ENCODE measurements at places on chromosomes 2 and 18. TPM values are rescaled to one million over a fixed set of nuclear protein-coding genes. Genes with fewer than 3 reads are reported as not detected.

DNA sequence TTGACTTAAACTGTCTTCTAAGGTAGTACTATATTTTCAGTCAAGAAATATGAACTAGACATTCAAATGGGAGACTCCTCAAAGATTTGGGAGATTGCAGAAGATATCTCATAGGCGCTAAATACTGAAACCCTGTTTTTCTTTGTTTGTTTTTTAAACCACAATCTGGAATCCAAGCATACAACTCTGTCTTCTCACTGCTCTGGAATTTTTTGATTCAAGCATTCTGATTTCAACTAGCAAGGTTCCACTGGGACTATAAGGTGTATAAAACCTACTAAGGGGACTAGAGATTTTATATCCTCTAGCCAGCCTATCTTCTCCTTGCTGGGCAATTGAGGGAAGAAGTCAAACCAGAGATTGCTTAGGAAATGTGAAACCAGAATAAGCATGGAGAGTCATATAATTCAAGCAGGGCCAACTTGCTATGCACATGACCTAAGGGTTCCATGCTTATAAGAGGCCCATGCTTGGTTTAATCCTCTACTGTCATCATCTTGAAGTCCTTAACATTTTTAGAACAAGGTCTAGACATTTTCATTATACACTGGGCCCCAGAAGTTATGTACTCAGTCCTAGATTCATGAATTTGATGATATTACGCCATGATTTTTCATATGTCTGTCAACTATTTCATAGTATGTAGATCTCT is 405.5 kb downstream of the PARD3B start:
- DNase-seq = no peak

DNA sequence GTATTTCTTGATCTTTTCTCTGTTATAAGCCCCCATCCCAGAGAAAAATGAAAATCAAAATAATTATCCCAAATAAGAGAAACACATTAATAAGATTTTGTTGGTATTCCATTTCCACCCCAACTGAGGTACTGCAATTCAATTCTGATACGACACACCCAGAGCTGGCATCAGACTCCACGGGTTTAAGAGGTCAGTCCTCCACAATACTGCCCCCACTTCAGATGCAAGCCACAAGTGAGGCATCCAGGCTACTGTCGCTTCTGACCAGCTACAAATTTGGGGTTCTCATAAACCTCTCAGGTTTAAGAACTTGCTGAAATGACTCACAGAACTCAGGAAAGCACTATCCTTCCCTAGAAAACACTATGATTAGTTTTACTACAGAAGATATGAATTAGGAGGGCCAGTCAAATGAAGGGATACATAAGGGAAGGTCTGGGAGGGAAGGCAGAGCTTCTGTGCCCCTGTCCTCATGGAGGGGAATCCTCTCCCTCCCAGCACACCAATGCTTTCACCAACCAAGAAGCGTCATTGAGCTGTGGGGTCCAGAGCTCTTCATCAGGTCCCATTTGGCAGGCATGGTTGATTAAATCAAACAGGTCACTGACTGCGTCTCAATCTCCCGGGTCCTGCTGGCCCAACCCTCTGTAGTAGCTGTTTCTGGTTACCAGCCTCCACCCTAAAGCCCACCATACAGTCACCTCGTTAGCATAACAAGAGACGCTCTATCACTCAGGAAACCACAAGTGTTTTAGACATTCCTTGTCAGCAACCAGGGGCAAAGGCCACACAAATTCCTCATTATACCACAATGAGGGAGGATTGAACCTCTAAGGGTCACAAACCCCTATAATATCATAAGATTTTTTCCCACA is 46.2 kb downstream of the IWS1 start:
- no peak for DNase-seq

- no peak for DNase-seq
These were observed 467.5 kb downstream of the FBXO15 start for GRCh38 chr18:73679941-73680712.

Gene PDCD1
- total RNA-seq = 22.5 TPM

Gene INHBB
- total RNA-seq = not detected

DNA sequence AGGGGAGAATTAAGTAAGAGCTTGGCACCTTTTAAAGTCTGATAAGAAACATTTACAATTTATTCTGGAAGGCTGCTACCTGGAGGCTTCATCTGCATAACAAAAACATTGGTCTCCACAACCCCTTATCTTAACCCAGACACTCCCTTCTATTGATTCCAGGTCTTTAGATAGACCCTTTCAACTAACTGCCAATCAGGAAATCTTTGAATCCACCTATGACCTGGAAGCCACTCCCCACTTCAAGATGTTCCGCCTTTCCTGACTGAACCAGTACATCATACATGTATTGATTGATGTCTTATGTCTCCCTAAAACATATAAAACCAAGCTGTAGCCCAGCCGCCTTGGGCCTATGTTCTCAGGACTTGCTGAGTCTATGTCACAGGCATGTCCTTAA is 289.4 kb downstream of the AGPS start:
- no peak for DNase-seq

Gene ING5
- 41.6 TPM for total RNA-seq

Gene ZNF532
- 7.0 TPM for total RNA-seq

Gene ZNF521
- total RNA-seq = not detected

Gene CYP27C1
- not detected for total RNA-seq

GRCh38 chr2:16869711-16870110 is 204.1 kb upstream of the CYRIA start:
- no peak for DNase-seq

DNA sequence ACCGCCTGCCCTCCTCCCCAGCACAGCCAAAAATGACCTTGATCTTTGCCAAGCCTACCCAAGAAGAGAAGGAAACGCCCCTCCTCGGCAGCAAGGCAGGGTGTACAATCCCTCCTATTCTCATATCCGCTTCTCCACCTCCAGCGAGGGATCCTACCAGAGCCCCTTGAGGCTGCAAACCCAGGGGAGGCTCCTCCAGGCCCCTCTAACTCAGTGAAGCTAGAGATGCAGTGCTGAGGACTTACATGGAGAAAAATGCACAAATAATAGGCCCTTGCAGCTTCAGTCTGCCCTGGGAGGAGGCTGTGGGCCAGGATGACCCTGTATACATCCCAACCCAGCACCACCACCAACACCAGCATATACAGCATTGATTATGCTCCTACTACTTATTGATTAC is 46.9 kb upstream of the POMC start:
- DNase-seq = no peak

DNA sequence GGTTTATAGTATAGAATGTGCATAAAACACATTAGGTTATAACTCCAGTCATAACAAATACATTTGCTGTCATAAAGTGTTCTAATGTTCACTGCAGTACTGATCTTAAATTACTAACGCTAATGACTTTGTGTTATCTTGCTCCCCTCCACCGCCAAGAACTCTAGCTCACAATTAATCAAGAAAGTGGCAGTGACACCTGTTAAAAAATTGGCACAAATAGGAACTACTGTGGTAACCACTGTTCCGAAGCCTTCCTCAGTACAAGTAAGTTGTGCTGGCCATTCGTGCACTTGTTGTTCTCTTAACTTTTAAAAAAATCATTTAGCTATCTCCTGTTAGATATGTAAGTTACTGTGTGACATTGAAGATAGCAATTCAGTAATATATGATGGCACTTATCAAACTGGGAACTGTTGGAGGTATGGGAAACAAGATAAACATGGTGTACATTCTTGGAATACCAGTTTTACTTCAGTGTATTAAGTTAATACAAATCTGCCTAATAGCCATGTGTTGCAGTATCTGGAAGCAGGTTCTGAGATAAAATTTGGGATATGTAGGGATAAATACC is 41.2 kb downstream of the TAF4B start:
- DNase-seq = no peak

DNA sequence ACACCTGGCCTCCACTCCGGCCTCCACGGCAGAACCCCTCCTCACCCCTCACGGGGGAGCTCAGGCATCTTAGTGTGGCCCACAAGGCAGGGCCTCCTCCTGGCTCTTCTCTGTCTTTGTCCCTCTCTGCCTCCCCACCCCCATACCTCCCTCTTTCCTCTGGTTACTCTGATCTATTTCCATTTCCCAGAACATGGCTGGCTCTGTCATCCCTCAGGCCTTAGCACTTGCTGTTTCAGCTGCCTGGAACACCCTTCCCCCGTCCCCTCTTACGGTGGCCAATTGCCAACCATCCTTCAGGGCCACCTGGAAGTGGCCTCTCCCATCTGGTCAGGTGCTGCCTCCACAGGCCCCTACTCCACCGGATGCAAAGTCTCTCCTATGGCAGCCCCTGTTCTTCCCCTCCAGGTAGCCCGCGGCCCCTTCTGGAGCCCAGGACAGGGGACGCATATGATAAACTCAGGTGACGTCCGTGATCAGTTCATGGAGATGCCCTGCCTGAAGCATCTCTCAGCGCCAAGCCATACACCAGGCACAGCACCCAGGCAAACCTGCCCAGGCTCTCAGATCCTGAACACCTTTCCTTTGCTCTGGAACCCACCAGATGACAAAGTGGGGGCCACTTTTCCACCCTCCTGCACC is 3.6 kb upstream of the ECEL1 start:
- no peak for DNase-seq

Gene GPR45
- not detected for total RNA-seq

GRCh38 chr2:55025627-55026026 is 24.6 kb downstream of the RTN4 start:
- no peak for DNase-seq

- DNase-seq = no peak
These were observed 89.3 kb downstream of the ACVR1 start for GRCh38 chr2:157786663-157787363.

Gene CCDC68
- total RNA-seq = not detected

DNA sequence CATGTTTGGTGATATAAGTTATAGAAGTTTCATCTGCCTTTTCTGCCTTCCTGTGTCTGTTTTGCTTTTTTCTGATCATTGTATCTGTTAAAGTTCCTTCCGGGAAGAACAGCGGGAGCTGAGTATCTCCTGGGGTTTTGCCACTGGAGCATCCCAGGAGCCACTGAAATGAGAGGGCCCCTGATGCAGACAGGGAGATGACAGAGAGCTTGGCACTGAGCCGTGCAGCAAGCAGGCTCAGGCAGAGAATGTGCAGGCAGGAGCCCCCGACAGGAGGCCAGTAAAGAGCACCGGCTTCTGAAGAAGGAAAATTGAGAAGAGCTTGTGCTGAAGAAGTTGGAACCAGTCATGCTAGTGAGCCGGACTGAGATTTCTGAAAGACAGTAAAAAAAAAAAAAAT is 137.8 kb downstream of the TDRD15 start:
- DNase-seq = no peak

DNA sequence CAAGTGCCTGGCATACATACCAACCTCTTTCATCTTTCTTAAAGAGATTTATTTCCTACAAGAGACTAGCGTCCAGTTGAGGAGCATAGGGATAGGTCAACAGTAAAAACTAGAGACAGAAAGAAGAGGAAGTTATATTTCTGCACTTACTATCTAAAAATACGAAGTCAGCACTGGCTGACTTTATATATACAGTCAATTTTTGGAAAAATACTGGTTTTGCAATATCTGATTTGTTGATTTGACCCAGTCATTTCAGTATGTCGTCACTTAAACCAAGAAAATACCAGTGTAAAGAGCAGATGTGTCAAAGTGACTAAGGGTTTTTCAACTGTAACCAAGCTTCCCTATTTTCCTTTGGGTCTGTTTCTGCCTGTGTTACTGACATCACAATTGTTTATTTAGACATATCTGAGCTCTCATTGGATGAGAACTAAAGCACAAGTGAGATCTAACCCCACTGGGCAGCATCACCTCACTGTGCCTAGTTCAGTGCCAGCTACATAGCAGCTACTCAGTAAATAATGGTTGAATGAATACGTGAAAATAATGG is 23.0 kb downstream of the CYTIP start:
- DNase-seq = no peak

DNA sequence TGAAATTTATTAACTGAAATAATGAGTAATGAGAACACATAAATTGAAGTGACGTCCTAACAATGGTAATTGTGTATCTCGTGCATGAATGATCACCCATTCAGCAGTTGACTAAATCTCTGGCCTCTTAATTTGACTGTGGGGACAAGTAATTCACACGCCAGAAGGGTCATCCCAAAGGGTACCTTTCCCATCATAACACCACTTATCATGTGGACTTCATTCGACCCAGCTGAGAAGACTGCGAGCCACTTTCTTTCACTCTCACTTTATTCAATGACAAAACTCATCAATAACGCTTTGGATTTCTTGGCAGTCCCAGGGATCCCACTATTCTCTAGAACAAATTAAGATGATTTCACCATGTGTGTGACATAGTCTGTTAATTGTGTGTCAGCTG is 62.7 kb upstream of the LYPD1 start:
- no peak for DNase-seq

DNA sequence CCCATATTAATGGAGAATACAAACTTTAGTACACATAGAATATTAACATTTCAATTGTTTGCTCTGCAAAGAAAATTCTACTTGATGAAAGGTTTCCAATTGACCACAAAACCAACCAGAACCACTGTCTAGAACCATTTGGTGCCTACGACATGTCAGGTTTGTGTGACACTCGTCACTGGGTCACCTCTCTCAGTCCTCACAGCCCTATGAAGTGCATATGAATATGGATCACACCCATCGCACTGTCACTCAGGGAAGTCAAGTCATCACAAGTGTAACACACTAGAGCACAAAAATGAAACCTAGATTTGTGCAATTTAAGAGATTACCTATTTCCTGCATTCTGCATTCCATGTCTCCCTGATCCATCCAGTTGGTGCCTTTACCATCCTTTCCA is 43.7 kb downstream of the PTPN2 start:
- no peak for DNase-seq

- DNase-seq = no peak
These were observed 96.8 kb upstream of the SERPINE2 start for GRCh38 chr2:224135881-224136280.

Gene TMEM163
- total RNA-seq = 0.16 TPM

GRCh38 chr2:162164802-162165201 is 12.8 kb upstream of the GCG start:
- no peak for DNase-seq

DNA sequence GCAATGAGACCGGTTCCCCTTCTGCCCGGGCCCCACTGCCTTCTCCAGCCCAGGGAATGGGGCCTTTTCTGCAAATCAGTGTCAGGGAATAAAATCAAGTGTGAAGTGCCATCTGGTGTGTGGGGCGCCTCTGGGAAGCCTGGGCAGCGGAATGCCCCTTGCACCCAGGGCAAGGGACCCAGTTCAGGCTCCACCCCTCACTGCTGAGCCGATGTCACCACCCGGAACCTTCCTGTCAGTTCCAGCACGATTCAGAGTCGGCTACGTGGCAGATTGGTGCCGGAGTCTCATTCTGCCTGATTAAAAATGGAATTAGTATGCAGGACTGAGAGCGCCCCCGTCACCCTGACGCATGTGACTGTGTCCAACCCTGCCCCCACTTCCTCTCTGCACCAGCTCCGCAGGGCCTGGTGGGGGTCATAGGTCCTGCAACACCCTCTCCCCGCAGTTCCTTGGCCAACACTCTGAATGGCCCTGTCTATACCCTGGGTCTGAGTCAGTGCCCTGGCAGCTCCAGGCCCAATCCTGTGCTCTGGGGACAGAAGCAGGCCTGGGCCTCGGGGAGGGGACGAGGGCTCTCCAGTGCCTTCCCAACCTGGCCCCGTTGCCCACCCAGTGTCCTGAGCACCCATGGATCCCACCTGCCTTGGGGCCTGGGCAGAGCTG is 8.2 kb upstream of the ALPI start:
- DNase-seq = no peak
